ENCODE measurements at places on chromosomes 2 and 18.

DNA sequence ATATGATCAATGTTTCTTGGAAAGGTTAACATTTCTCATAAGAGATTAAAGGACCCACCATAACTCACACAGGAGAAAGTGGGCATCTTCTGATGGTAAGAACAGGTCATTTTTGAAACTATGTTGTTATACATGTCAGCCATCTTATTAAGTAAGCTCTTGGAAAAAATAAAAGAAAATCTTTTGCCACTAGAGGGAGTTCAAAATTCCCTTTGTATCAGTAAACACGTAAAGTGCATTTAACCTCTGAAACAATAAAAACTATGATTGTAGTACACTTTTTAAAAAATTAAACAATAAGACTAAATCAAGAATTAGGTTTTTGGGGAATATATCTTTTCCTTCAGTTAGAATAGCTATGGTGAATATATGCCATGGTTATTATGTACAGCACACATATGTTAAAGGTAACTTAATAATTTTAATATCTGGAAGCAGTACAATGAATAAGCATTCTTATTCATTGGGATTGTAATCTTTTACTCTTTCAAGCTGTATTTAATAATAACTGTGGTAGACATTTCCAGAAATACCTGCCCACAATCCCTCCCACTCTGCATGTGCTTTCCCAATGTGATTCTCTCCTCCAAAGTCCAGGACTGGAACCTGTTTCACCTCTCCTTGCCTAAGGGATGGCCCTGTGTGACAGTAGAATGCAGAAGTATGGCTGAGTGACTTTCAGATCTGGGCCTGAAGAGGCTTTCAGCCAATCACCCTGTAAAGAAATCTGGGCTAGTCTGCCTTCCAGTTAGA is 64.2 kb downstream of the RBMS1 start:
- DNase-seq, result no peak

DNA sequence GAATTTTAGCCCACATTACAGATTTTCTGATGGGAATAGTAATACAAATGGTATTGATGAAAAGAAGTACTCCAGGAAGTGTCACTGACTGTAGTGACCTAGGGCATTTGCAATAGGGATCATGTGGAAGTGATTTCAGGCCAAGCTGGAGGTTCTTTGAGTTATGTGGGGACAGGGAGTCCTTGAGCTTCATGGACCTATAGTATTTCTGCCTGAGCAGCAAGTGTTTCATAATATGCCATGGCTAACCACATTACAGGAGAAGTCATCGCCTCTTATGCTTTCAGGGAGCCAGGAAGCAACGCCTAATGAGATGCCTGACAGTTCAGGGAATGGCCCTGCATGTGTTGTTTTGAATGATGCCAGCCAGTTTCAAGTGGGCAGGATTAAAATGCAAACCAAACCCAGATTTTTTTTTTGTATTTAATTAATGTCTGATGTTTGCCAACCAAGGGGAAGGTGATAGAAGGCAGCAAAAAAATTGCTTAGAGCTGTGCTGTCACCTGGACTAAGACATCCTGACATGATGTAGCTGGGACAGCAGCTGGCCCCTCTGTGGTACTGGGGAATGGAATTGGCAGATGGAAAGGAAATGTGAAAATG is 109.5 kb downstream of the RAPGEF4 start:
- DNase-seq, result no peak

- no peak for DNase-seq
Measured at GRCh38 chr18:57837917-57838548, 34.9 kb upstream of the ATP8B1 start.

GRCh38 chr2:167271932-167272331 is 383.7 kb downstream of the XIRP2 start:
- DNase-seq, result no peak

DNA sequence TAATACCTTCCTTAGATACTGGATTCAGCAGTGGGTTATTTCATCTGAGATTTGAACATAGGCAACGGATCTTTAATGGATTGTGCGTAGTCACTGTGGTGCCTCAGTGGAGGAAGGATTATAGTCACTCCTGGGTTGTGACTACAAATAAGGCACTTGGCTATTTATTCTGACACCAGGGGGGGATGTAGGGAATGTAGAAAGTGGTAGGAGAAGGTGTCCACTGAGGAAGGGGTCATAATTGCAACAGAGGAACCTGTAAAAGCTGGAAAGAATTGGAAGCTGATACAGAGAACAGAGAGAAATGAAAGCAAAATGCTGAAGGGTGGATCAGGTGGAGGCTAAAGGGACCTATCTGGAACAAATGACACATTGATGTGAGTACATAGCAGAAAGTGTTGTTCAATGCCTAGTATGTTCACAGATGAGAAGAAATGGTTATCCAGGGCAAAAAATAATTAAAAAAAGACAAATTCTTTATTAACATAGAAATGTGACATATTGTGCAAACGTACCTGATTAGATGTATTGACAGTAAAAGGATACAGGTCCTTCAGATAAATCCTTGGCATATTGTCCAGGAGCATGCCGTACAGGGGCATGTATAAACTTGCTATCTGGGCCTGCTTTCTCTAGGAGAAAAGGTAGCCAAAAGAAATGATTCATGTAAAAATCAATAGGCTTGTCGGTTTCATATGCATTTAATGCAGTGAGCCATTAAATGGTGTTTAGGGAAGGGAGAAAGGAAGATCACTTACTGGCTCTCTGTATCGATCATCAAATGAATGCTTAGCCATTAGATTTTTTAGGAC is 91.2 kb upstream of the CCDC195 start:
- DNase-seq, result no peak

GRCh38 chr2:31265234-31265633 is 31.3 kb downstream of the EHD3 start:
- no peak for DNase-seq

DNA sequence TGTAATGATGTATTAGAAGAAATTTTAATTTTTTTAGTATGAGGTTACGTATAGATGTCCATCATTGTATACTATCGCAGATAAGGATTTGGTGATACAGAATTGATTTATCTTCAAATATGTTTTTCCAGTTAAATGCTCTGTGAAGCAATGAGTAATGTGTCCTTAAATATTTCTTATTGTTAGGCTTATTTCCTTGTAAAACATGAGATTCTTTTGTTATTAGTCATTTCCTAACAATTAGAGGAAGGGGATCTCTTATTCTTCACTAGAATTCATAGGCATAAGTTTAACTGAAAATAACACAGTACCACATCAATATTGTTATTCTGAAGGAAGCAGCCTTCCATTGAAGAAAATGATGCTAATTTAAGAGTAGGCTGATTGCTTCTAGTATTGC is 15.5 kb upstream of the OTX1 start:
- no peak for DNase-seq

- no peak for DNase-seq
Measured at GRCh38 chr18:37270038-37270665, 295.4 kb downstream of the CELF4 start.

GRCh38 chr2:37874470-37874869 is 50.6 kb upstream of the RMDN2 start:
- no peak for DNase-seq

DNA sequence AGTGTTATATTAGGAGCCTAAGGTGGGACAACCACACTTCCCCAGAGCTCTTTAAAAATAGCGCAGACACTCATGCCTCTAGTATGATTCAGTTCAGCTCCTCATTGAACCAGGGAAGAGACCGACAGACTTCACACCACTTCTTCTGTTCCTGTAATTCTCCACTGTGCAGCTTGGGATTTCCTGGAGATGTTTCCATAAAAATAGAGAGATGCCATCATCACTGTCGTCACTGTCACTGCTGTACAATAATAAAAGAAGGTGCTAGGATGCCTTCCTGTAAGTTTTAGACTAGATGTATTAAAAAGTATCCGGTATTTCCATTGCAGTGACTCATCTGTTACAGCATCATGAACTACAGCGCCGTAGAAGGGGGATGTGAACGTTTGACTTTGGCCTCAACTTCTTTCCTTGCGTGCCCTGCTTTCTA is 110.9 kb downstream of the FAM210A start:
- DNase-seq, result no peak

- no peak for DNase-seq
Measured at GRCh38 chr2:61367177-61367576, 103.7 kb downstream of the USP34 start.

GRCh38 chr18:11751341-11752115 is 62.5 kb downstream of the GNAL start:
- no peak for DNase-seq

GRCh38 chr2:240597054-240597418 is 10.5 kb downstream of the CAPN10 start:
- no peak for DNase-seq

DNA sequence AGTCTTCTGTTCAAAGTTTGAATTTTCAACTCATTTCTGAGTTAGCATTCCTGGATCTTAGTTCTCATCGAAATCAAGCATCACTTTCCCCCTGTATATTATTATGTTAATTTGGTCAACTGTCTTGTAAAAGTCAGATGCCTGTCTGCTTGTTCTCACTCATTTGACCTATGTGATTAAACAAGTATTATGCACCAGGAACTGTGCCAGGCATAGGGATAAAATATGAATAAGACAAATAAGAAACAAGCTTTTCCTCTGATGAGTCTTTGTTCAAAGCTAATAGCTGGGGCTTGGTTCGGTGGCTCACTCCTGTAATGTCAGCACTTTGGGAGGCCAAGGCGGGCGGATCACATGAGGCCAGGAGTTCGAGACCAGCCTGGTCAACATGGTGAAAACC is 19.7 kb upstream of the EMILIN2 start:
- no peak for DNase-seq

DNA sequence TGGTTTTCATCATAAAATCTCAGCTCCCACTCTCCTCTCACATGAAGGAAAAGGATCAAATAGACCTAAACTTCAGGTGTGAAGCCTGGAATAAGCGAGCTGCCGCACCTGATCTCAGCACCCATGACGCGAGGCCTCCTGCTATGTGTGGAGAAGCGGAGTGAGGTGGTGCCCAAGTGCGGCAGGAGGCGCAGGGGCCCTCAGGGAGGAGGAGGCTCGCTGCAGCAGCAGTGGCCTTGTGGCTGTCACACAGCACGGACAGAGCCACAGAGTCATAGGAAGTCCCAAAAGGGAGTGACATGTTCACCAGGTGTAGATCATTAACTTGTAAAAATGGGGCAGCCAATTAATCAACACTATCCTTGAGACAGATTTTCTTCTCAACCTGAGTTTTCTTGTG is 9.1 kb downstream of the SCLY start:
- DNase-seq, result no peak

DNA sequence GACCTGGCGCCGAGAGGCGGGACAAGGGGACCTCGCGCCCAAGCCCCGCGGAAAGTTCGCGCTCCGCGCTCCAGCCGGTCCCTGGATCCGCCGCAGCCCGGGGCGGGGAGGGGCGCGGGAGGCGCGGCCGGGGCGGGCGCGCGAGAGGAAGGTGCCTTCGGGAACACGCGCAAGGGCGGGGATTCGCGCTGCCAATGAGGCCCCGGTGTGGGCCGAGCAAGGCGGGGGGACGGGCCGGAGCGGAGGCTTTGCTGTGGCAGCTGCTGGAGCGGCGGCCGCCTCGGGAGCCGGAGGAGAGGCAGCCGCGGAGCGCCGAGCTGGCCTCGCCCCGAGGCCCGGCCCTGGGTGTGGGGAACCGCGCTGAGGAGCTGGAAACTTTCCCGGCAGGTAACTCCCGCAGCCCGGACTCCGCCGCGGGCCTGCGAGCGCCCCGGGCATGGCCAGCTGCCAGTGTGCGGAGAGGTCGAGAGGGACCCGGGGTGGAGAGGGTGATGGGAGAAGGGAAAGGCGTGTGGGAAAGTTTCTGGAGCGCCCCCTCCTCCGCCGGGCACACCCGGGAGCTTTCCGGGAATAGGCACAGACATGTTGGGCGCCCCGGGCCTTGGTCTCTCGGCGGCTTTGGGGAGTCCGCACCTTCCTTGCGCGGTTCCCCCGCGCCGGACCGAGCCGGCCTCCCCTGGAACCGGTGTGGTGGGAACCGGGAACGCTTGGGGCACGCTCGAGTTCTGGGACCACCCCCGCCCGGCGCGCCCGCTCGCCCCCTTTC is at the start of gene TANC1:
TANC1 (plus strand) TSS at position 245 of the 766 bp plus-strand sequence. CDS start 97,271 bp downstream, outside the sequence.
- DNase-seq, result peak; percentile 41
